ENCODE measurements at places on chromosomes 5 and 9. TPM values are rescaled to one million over a fixed set of nuclear protein-coding genes. Genes with fewer than 3 reads are reported as not detected.

FGF18 gene
- total RNA-seq = 0.08 TPM

PCAT7 gene
- not detected for total RNA-seq

ZFR gene
- 32.9 TPM for total RNA-seq

MLANA gene
- total RNA-seq = not detected

Data from esophagus mucosa (tissue), 1 donor.